Thoracic aorta (tissue), 2 donors: ENCODE measurements at places on chromosomes 5 and 9. TPM values are rescaled to one million over a fixed set of nuclear protein-coding genes. Genes with fewer than 3 reads are reported as not detected.

- no peak for DNase-seq
Measured at GRCh38 chr5:39415201-39415600, 9.6 kb downstream of the DAB2 start.

GRCh38 chr5:93428868-93429267 lies 152.2 kb downstream of the NR2F1-AS1 start:
- no peak for DNase-seq

- DNase-seq = no peak
Measured at GRCh38 chr9:31030741-31031202, 1353.7 kb upstream of the ACO1 start.

DNA sequence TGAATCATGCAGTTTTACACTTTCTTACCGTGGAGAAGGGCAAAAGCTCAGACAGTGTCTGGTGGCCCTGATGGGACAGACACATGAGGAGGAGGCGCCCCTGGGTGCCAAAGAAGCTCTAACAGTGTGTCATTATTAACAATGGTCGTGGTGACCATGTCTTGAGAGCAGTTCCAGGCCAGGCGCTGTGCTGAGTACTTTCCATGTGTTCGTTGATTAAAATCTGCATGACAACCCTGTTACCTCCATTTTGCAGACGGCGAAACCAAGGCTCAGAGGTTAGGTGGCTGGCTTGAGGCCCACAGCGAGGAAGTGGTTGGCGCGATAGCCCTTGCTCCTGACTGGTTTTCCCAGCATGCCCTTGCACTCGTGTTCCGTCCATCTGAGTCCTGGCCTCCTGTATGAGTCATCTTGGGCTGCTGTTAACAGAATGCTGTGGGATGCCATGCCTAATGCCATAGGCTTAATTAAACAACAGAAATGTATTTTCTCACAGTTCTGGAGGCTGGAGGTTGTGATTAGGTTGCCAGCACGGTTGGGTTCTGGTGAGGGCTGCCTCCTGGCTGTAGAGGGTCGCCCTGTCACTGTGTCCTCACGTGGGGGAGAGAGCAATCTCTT lies 92.0 kb downstream of the AMBP start:
- no peak for DNase-seq

- DNase-seq = no peak
Measured at GRCh38 chr5:169762338-169763095, 125.4 kb downstream of the DOCK2 start.

- DNase-seq = no peak
Measured at GRCh38 chr5:76143884-76144283, 60.7 kb downstream of the SV2C start.

DNA sequence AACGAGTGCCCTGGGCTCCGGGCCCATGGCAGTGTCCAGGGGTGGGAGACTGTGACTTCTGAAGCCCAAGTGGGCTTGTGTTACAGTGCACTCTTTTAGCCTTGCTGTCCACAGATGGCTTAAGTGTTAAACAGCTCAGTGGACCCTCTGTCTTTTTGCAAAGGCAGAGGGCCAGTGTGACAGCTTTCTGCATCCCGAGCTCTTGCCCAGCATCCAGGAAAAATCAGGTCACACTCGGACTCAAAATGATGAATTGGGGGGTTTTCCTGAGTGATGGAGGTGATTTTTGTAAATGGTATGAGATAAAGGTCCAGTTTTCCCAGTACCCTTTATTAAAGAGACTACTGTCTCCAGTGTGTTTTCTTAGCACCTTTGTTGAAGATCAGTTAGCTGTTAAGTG lies 321.3 kb upstream of the GRAMD2B start:
- no peak for DNase-seq

GRCh38 chr5:55911784-55912653 lies 60.9 kb downstream of the IL31RA start:
- no peak for DNase-seq

GRCh38 chr5:178234121-178234749 lies 1.6 kb upstream of the PHYKPL start:
- DNase-seq = no peak

DNA sequence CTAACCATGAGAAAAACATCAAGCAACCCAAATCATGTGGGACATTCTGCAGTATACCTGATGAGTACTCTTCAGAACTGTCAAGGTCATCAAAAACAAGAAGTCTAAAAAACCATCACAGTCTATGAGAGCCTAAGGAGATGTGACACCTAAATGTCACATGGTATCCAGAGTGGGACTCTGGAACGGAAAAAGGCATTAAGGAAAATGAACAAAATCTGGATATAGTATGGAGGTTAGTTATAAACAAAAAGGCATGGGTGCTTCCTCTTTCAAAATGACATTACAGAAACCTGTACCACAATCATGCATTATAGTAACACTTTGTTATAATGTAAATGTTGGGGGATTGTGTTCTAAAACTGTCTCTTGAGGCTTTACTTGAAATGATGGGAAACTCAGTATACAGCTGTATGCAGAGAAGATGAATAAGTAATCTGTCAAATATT lies 47.4 kb downstream of the PRKACG start:
- DNase-seq = no peak

GRCh38 chr9:87787735-87788134 lies 61.8 kb downstream of the CTSL start:
- no peak for DNase-seq

DNA sequence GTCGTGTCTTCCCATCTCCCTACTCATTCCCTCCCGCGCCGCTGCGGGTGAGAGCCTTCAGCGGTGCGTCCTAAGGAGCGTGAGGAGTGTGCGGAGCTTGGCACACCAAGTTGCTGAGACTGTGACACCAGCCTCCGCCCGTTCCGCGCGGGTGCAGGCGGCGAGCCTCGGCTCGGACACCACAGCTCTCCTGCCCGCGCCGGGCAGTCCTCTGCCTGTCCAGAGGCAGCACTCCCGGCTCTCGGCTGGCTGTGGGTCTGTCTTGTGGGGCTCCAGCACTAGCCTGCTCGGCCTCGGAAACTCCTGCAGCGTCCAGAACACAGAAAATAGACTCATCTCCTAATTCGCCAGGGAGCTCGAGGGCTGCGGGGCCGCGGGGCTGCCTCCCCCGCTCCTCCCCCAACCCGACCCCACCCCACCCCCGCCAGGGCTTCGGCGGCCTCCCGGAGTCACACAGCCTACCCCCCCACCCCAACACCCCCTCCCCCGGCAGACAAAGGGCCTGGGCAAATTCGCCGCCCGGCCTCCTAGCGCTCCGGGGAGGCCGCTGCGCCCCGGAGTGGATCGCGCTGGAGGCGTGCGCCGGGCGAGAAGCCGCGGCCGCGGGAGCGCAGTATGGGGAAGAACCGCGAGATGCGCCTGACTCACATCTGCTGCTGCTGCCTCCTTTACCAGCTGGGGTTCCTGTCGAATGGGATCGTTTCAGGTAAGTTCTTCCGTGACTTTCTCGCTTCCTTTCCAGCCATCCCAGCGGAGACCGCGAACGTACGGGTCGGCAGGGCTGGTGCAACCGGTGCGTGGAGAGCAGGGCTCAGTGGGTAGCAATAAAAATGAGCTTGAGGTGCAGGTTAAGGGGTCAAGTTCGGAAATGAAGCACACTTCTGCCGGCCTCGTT lies at the start of gene ADAMTS19:
Gene ADAMTS19 (plus strand): TSS at position 522 of the 895 bp plus-strand sequence. CDS start 94 bp downstream, at position 616.
- no peak for DNase-seq

The PCDHB15 gene
- 6.1 TPM for total RNA-seq

The FBLL1 gene
- total RNA-seq = not detected
